ENCODE measurements at places on chromosomes 12 and 14. TPM values are rescaled to one million over a fixed set of nuclear protein-coding genes. Genes with fewer than 3 reads are reported as not detected.

The LRRC43 gene
- total RNA-seq: 0.50 TPM

The BICDL1 gene
- total RNA-seq: 98.5 TPM

DNA sequence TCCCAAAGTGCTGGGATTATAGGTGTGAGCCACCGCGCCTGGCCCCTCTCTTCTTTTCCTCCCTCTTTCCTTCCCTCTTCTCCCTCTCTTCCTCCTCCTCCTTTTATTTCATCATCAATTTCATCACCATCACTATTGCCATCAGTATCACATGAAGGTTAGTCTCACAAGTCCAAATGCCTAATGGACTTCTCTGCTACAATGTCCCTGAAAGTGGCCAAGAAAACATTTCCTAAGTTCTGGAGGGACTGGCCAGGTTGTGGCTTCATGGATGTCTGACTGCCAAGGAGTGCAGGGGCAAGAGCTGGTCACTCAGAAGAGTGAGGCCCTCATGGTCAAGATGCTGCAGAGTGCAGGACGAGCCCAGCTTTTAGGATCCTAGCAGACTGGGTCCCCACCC lies 97.6 kb downstream of the SYNE3 start:
- no peak overlapping the region for H3K27ac ChIP-seq
- peaks cover 3% of the 10 kb centered on the region for H3K4me1 ChIP-seq
- H3K4me3 ChIP-seq: no peak overlapping the region
- no peaks in the 10 kb centered on the region for H3K27me3 ChIP-seq

DNA sequence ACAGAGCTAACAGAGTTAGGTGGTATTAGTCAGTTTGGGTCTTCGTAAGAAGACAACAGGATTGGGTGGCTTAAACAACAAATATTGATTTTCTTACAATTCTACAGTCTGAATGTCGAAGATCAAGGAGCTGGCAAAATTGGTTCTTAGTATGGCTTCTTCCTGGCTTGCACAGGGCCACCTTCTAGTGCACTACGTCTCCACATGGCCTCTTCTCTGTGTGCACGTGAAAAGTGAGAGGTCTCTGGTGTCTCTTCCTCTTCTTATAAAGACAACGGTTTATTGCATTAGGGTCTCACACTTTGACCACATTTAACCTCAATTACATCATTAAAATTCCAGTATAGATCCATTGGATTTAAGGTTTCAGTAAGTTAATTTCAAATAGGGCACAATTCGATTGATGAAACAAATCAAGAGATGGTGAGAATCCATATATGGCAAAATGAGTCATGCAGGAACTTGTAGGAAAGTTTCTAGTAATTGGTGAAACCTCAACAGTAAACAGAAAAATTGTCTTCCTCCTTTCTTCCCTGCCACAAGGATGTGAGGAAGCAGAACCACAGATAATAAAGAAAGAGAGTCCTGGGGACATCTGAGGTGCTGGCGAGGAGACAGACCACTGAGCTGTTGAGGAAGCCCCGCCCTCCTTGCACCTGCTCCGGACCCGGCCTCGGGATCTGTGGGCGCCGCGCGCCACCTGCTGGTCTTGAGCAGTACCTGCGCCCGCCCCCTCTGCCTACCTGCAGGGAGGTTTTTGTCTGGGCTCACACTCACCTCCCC lies 846.7 kb downstream of the TMEM121 start:
- peak; percentile 86 for DNase-seq
- no peaks in the 10 kb centered on the region for H3K36me3 ChIP-seq
- no peak overlapping the region for H3K27ac ChIP-seq
- H3K4me3 ChIP-seq: peak overlapping the region; percentile 52
- H3K27me3 ChIP-seq: peaks cover 11% of the 10 kb centered on the region
- H3K4me1 ChIP-seq: peaks cover 23% of the 10 kb centered on the region

DNA sequence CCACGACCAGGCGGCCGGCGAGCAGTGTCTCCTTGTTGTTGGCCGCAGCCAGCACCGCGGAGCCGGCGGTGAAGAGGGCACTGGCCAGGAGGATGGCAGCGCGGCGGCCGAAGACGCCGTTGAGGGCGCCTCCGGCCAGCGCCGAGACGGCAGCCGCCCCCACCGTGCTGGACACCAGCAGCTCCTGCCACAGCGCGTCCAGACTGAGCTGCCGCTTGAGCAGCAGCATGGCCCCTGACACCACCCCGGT lies 691 bp downstream of the SLC2A13 start:
- no peak for DNase-seq
- H3K27me3 ChIP-seq: peaks cover 3% of the 10 kb centered on the region
- peaks cover 28% of the 10 kb centered on the region for H3K4me1 ChIP-seq
- no peak overlapping the region for H3K27ac ChIP-seq
- H3K36me3 ChIP-seq: peaks cover 9% of the 10 kb centered on the region

All from activated naive CD8-positive, alpha-beta T cell treated with anti-CD3 and anti-CD28 coated beads, Interleukin-2, amount 10 ng/mL, durations not matched to agents 7 days and 5 days (primary cell).